NCI-H1930 (cell line): ENCODE measurements at places on chromosomes 7 and 10.

DNA sequence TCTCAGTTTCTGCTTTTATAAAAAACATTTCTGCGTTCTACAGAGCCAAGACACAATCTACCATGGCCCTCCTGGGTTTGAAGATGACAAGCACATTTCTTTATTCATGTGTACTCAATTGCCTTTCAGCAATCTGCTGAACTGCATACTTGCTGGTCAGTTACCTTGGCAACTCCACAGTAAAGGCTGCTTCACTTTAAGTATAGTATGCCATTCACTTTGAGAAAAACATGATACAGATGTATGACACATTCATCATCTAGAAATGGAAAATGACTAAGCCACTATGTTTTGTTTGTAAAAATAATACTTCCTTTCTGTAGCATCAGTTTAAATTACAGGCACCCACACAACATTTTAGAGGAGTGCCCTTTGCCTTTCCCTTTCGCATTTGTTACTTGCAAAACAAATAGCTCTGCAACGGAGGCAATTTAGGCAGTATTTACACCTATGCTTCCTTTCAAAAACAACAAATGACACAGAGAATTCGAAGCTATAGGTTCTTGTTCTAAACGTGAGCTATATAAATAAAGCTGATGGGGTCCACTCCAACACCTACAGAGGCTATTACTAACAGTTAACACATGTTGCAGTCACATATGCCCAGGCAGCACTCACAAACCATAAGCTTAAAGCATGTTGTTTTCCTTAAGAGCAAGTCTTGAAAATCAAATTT is 23.5 kb downstream of the SGCE start:
- peak; percentile 62 for DNase-seq

- no peak for DNase-seq
Observed at GRCh38 chr7:16851829-16852228, 30.0 kb downstream of the AGR3 start.

DNA sequence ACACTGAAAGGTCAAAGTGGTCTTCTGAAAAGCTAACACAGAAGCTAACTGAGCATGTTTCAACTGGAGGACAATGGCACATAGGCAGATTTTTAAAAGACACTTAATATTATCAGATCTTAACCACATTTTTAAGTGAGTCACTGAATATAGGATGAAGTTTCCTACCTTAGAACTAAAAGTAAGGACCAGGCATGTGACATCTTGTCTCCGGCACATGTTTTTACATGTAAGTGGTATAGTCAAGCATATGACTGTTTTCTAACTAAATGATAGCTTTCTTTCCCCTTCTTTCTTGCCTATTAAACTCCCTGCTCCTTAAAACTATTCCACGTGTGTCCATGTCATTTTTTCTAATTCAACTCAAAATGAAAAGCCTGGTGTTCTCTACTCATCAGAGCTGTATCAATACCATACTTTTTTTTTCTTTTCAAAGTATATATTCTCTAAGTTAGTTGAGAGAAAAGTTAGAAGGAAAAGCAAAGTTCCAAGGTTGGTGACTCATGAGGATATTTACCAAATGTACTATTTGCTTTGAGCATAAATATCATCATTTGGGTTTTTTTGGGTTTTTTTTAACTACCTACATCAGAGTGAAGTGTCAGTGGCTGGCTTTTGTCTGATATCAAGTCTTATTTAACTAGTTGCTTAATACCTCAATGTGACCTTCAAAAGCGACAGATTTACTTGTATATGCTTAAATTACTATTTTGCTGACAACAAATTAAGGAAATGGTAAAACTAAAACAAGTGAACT is 127.5 kb downstream of the CRPPA start:
- DNase-seq, result no peak

DNA sequence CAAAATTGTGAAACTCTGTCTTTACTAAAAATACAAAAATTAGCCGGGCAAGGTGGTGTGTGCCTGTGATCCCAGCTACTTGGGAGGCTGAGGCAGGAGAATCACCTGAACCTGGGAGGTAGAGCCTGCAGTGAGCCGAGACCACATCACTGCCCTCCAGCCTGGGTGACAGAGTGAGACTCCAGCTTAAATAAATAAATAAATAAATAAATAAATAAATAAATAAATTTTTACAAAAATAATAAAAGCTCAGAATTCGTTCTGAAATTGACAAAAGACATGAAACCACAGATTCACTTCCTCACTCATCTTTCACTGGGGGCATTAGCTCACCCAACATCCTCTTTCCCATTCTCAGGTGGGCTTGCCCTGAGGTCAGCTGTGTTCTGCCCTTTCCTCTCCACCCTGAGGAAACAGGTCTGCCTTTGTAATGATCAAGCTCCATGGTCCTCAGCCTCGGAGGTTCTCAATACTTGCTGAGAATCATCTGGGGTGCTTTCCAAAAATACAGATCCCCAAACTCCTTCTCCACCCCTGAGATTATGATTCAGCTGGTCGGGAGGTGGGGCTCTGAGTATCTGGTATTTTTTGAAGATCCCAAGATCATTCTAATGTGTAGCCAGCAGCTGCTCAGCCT is 29.2 kb upstream of the APBB1IP start:
- no peak for DNase-seq

DNA sequence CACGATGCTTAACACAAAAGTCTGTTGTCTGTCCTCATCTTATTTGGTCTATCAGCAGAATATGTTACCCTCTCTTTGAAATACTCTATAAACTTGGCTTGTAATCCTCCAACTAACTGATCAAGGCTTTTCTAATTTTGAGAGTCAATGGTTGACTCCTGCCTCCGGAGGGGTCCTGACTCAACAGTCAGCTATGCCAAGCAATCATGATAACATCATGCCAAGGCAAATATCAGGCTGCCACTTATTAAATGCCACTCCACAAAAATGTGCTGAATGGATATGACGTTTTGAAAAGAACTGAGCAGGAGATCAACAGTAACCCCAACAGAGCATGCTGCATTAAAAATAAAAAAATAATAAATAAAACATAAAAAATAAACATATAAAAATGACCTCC is 116.1 kb downstream of the PARD3 start:
- DNase-seq, result no peak

DNA sequence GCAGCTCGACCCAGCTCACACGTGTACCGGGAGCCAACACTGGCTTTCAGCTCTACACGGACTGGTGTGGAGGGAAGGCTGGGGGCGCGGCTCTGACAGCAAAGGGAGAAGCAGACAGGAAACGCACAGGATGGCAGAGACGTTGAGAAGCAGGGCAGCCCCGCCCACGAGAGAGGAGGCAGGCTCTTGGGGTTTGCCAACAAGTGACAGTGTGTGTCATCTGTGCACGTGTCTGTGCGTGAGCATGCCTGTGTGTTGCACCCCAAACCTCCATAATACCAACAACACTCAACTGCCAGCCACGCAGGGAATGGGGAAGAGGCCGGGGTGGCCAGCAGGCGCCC is 64.4 kb upstream of the PDGFA start:
- DNase-seq, result no peak

DNA sequence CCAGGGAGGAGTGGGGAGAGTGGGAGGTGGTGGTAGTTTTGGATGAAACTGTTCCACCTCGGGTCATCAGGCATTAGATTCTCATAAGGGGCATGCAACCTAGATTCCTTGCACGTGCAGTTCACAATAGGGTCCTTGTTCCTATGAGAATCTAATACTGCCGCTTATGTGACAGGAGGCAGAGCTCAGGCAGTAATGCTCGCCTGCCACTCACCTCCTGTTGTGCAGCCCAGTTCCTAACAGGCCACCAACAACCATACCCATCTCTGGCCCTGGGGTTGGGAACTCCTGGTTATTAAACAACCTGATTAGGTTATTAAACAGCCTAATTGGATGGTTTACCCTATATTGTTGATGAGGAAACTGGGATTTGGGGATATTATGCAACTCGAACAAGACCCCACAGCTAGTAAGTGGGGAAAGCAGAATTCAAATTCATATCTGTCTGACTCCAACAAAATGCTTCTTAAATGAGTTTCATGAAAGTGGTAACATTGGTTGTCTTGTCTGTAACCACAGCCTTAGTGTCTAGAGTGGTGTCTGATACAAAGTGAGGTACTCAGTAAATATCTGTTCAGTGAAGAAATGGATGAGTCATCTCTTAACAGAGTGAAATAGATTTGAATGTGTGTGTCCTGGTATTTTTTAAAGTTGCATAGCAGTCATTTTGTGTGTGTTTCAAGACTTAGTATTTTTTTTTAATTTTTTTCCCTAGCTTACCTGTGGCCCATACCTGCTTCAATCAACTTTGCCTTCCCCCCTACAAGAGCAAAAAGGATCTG is 101.6 kb downstream of the HECTD2 start:
- no peak for DNase-seq

GRCh38 chr7:44755698-44756627 is 7.3 kb downstream of the ZMIZ2 start:
- no peak for DNase-seq

- peak; percentile 35 for DNase-seq
Observed at GRCh38 chr7:116710764-116711452, 38.9 kb downstream of the MET start.

GRCh38 chr7:146321301-146321700 is 204.7 kb downstream of the CNTNAP2 start:
- no peak for DNase-seq

DNA sequence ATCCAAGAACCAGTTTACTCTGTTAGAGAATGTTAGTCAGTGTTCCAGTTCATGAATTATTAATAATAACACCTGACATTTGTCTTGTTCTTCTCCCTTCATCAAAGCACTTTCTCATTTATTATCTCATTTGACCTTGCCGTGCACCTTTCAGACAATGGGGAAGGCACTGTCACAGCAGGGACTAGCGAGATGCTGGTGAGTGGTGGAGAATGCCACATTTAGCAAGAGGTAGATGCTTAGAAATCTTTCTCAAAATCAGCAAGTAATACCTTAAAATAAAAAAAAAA is 34.2 kb upstream of the XRCC2 start:
- no peak for DNase-seq

- no peak for DNase-seq
Observed at GRCh38 chr7:81114633-81115032, 195.8 kb upstream of the SEMA3C start.

GRCh38 chr7:30309842-30310435 is 25.5 kb downstream of the ZNRF2 start:
- no peak for DNase-seq

GRCh38 chr7:5053175-5053574 is 7.5 kb downstream of the RBAK start:
- no peak for DNase-seq

DNA sequence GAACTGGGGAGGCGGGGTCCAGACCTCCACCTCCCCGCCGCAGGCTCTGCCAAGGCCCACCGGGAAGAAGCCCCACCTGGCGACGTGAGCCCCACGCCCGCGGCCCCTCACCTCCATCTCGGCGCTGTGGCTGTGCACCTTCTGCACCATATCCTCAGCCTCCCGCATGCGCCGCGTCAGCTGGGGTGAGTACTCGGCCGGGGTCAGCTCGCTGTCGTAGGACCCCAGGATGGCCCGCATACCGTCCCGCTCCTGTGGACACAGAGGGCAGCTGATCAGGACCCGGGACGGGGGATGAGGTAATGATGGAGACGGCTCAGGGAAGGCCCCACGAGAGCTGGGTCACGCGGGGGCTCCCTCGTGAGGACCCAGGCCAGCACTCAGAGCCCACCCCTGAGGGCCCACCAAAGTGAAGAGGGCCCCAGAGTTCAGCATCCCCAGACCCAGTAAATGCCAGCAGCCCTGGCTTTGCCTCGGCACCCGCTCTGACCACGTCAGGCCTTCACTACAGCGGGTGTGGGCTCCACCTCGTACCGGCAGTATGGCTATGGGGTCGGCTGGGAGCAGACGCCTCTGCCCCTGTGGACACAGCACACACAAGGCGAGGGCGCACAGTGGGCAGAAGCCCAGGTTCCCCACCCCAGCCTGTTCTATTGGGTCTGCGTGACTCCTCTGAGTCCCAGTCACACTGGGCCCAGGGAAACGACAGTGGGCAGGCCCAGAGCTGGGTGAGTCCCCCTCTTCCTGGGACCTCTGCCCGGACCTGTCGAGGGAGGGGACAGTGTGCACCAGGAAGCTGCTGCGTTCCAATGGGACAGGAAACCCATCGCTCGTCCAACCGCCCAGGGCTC is 218.1 kb downstream of the MAD1L1 start:
- no peak for DNase-seq

DNA sequence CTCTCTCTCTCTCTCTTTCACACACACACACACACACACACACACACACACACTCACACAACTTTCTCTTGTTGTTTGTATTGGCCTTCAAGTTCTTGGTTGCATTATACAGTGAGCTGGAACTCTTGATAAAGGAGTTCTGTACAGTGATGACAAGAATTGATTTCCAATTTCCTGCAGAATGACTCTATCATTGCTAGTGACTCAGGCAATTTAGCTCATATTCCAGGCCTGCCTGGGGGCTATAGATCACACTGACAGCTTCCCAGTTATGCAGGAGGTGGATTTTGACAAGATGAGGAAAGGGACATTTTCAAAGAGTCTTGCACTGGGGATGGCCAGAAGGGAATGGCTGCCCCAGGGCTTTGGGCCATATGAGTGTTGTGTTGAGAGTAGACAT is 508.8 kb downstream of the TYW1 start:
- no peak for DNase-seq

- no peak for DNase-seq
Observed at GRCh38 chr7:66953044-66953427, 32.0 kb downstream of the TMEM248 start.

DNA sequence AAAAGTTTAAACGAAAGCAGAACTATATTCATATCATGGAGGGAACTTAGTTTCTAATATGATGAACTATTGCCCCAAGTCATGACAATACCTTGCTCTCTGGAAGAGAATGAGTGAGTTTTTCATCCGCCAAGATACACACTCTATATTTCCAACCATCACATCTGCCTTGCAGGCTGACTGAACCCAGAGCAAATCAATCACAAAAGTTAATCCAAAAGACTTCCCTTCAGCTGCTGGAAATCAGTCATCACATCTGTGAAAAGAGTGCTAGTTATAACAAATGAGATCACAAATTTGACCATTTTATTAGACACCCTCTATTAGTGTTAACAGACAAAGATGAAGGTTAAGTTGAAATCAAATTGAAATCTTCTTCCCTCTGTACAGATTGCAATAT is 261.7 kb upstream of the PRKCQ start:
- no peak for DNase-seq

DNA sequence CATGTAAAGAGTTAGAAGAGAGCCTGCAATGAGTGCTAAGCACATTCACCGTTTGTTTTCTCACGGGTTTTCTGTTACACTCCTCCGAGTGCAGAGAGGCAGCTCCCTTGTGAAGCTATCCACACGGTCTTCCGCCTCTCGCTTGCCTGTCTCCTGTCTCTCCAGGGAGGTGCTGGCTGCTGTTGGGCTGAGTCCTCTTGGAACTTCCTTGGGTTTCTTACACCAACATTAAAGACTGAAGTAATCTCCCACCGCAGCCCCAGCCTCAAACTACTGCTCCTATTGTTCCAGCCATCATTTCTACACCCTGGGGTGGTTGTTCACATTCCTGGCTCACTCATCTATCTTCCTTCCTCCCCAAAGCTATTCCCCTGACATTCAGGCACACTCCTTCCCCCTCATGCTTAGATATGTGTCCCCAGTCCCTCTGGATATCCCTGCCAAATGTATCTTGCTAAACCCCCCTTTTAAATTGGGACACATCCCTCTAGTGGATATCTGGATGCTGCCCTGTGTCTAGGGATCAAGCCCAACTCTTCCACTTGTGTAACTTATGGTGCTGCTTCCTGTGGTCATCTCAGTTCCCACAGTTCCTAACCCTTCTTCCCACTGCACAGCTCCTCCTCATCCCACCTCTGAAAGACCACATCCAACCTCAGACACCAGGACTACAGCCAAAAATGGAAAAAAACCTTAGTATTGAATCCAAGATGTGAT is 14.1 kb downstream of the ESYT2 start:
- DNase-seq, result no peak

GRCh38 chr10:29569795-29570194 is 65.0 kb downstream of the SVIL start:
- no peak for DNase-seq
